ENCODE measurements at places on chromosomes 5 and 9.

GRCh38 chr5:89728750-89729149, 680.8 kb downstream of the CETN3 start:
- DNase-seq: peak; percentile 51

- DNase-seq: no peak
Measured at GRCh38 chr9:74498621-74499095, 1.5 kb downstream of the RORB start.

DNA sequence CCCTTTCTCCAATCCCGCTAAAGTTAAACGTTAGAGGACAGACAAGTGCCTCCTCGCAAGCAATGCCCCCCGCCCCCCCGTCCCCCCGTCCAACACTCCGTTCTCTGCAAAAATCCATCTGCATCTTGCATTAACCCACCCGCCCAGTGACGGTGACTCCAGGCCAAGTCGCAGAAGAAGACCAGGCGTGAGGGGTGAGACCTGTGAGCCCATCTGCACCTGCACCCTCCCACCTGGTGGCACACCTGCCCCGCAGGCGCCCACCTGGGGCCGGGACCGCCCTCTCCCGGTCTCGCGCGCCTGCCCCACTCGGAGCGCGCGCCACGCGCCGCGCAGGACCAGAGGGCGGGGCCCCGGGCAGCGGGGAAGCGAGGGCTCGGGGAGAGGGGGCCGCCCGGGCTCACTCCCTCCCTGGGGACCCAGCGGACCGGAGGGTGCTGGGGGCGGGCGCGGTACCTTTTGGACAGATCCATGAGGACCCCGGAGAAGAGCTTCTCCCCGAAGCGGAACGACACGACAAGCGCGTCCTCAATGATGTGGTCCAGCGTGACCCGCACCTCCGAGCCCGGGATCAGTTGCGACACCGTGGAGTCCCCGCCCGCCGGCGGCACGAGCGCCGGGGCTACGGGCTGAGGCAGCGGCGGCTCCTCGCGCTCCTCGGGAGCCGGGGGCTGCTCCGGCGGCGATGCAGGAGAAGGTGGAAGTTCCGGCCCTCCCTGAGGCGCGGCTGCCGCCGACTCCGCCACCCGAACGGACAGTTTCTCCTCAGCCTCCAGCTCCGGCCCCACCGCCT, 705 bp downstream of the PWWP2A start:
- peak; percentile 59 for DNase-seq

- DNase-seq: no peak
Measured at GRCh38 chr5:109083937-109084336, 325.8 kb downstream of the PJA2 start.

GRCh38 chr5:53480416-53481158, at the start of gene FST:
Gene FST (plus strand): TSS chr5:53480629. CDS start chr5:53480792, 163 bp downstream.
- peak; percentile 15 for DNase-seq

DNA sequence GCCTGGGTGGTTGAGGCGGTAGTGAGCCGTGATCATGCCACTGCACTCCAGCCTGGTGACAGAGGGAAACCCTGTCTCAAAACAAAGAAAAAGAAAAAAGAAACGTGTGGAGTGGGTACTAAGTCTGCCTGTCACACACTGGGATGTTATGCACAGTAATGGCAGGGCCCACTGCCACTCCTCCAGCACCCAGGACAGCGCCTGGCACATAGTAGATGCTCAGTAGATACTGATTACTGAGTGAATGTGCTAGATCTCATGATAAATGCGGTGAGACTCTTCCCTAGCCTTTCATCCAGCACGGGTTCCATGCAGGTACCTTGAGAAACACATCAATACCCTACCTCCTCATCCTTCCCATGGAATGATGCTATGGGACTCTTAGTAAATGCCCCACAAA, 87.4 kb upstream of the HSPA9 start:
- DNase-seq: no peak

DNA sequence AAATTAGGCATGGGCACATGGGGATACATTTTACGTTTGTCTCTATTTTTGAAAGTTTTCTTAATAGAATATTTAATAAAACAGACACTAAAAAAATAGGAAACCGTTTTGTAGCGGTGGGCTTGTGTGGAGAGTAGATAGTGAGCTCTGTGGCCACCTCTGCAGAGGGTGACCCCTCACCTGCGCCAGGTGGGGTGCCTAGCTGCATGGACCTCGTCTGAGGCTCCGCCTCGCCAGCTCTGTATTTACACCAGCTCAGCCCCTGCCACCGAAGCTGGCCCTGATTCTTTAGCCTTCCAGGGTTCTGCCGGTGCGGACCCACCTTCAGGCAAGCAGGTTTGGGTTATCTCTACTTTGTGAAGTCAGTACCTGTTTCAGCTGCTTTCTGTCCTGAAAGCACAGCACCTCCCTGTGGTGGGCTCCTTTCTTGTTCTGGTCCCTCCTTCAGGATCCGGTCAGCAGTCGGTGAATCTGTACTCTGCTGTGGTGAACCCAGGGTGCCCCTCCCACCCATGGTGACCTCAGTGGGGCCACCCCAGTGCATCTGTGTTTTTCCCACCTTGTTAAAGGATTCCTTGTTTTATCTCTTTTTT, 105.2 kb upstream of the CACNA1B start:
- DNase-seq: no peak

DNA sequence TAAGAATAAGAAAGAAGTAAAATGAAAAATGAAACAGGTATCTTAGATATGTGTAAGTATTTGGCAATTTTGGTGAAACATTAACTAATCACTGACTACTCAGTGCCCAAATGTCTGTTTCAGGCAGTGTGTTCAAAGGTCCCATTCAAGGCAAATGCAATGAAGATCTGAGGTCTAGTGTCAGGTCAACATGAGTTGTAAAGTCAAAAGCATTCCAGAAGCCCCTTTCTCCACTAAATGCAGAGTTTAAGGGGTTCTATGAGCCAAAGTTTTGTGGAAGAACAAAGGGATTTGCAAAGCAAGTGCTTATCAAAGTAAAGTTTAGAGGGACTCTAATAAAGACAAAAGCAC, 71.0 kb upstream of the GPBP1 start:
- DNase-seq: no peak

DNA sequence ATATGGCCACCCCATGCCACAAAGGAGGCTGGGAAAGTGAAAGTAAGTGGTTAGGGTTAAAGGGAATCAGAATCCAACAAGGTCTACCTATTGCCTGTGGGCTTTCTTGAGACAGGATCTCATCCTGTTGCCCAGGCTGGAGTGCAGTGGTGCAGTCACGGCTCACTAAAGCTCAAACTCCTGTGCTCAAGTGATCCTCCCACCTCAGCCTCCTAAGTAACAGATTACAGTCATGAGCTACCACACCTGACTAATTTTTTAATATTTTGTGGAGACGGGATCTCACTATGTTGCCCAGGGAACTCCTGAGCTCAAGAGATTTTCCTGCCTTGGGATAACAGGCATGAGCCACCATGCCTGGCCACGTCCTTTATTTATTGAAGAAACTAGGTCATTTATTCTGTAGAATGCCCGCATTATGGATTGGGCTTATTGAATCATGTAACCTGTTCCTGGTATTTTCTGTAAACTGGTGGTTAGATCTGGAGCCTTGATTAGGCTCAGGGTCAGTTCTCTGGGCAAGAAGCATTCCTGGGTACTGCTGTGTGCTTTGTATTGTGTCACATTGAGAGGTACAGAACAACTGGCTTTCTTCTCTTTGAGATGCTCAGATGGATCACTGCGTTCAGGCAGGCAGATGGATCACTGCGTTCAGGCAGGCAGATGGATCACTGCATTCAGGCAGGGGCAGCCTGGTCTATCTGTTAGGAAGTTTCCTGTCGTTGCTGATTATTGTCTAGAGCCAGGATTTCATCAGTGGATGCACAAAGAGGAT, 41.6 kb downstream of the ERGIC1 start:
- no peak for DNase-seq

GRCh38 chr9:101397746-101398067, 711 bp downstream of the MRPL50 start:
- no peak for DNase-seq

DNA sequence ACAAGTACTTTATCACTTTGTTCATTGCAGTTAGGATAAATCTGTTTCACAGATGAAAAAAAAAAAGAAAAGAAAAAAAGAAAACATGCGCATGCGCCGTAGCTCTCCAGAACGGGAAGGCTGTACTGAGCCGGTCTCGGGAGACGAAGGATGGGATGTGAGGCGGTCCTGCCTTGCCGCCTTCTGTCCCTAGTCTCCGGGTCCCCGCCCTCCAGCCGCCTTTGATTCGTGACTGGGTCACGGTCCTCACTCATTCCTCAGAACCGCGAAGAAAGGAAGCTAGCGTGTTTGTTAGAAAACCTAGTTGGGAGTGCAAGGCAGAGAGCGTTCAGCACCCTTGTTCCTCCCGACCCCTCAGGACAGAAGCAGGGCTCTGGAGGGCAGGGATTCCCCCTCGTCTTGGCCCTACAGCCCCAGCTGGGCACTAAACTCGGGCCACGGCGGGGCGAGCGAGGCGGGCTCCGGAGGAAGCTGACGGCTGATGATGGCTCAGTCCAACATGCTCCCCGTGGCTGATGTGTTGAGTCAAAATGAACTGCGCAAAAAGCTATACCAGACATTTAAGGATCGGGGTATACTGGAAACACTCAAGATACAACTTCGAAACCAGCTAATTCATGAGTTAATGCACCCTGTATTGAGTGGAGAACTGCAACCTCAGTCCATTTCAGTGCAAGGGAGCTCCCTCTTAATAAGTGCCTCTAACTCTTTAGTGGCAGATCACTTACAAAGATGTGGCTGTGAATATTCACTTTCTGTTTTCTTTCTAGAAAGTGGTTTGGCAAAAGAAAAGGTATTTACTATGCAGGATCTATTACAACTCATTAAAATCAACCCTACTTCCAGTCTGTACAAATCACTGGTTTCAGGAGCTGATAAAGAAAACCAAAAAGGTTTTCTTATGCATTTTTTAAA, 40.0 kb downstream of the CPLANE1 start:
- peak; percentile 18 for DNase-seq

DNA sequence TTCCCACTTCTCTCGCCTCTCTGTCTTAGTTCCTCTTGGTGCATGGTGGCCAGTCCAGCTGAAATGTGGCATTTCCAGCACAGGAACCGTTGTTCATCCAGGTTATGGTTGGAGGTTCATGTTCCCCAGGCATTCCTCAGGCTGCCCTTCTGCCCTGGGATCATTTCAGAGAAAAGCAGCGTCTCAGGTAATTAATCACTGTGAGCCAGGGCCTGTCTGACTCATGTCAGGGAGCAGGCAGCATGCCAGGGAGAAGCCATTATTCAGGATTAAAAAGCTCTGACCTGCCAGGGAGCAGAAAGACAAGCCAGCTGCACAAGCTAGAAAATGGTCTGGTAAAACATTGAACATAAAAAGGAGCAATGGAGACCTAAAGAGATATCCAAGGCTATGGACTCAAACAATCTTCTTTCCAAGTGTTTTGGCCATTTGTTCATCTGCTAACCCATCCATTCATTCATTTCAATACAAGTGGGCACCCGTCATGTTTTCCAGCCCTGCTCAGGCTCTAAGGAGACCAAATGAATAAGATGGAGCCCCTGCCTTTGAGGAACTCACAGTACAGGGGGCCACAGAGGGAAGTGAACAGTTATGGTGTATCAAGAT, 241.4 kb downstream of the DRD1 start:
- no peak for DNase-seq

DNA sequence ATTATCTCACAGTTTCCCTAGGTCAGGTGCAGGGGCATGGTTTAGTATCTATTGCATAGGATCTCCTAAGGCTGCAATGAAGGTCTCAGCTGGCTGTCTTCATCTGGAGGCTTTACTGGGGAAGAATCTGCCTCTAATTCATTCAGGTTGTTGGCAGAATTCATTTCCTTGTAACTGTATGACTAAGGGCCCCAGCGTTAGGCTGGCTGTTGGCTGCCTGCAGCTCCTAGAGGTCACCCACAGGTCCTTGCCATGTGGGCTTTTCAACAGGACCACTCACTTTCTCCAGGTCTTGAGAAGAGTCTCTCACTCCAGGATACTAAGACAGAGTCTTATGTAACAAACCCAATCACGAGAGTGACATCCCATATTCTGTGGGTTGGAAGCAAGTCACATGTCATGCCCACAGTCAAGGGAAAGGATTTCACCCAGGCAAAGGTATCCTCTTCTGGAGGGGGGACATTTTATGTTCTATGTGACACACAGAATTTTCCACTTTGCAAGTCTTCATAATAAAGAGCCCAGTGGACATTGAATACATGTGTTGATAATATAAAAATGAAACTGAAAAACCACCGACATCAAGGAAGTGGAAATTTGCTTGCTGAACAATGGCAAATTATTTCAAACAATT, 38.2 kb downstream of the HMHB1 start:
- no peak for DNase-seq

DNA sequence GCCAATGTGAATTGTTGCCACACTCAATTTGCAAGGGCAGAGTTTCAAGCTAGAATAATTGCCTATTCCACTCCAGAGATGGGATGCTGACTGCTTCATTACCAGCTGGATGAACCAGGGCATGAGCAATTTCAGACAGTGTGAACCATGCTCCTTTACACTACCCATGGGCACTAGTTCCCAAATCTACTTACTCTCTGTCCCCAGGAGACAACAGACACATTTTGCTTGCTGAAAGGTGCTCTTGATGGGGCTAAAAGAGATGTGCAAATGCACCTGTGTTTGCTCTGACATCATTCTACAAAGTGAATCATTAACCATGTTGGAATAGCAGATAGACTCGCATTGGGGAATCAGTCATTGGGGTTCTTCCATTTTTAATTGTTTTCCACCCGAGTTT, 522.3 kb upstream of the NUDT12 start:
- DNase-seq: no peak

DNA sequence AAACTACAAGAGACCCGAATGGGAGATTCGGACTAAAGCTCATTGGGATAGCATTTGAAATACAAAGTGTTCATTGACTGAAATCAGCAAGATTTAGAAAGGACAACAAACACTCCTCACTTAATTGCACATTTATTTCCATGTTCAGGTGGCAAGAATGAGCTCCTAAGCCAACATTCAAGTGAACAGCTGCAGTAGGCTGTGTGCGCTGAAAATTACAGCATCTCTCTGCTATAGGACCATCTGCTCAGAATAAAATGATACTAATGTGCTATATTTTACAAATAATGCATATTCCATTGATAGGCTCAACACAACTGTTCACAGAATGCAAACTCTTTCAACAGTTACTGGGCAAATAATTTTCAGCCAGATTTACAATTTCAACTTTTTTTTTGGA, 61.8 kb downstream of the ELAVL2 start:
- no peak for DNase-seq

- DNase-seq: no peak
Measured at GRCh38 chr9:124506931-124507879, at the start of gene NR5A1. Gene NR5A1 (minus strand): TSS chr9:124507399. CDS start chr9:124503395, 4,004 bp downstream.
